ENCODE measurements at places on chromosomes 5 and 9. TPM values are rescaled to one million over a fixed set of nuclear protein-coding genes. Genes with fewer than 3 reads are reported as not detected.

DNA sequence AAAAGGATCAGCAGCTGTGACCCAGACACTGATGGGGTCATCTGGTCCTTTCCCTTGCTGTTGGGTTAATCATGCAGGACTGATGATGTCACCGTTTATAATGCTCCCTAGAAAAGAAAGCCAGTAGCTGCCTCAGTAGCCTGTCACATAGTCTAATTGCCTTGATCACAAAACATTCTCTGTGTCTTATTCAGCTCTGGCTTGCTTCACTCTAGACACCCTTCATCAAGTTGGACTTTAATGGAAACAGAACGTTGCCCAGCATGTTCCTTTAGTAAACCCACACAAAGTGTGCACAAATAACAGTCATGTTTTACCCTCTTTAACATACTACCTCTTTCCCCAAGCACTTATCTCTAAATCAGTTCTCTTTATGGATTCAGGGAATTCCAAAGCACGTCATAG is 170.8 kb downstream of the SGCD start:
- no peak for DNase-seq

GRCh38 chr9:127205952-127206351 is 58.6 kb upstream of the GARNL3 start:
- DNase-seq, result no peak

GRCh38 chr5:74586856-74587255 is 53.7 kb downstream of the ENC1 start:
- DNase-seq, result no peak

GRCh38 chr5:105508519-105508918 is 1945.9 kb upstream of the NUDT12 start:
- DNase-seq, result no peak

DNA sequence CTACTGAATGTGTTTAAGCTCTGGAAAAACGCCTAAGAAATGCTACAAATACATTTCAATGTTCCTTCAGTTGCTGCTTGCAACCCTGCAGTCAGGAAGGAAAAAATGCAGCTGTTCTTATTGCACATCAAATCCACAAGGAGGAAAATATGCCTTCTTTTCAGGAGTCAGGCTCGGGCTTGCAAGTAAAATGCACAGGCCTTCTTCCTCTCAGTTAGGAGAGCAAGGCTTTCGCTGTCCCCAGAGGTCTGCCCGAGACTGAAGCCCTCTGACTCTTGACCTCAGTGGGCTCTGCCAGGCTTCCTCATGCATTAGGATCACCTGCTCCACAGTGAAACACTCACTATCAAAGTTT is 899 bp upstream of the SHC3 start:
- DNase-seq, result no peak

GRCh38 chr9:133202688-133203453 is 6.2 kb downstream of the OBP2B start:
- no peak for DNase-seq

DNA sequence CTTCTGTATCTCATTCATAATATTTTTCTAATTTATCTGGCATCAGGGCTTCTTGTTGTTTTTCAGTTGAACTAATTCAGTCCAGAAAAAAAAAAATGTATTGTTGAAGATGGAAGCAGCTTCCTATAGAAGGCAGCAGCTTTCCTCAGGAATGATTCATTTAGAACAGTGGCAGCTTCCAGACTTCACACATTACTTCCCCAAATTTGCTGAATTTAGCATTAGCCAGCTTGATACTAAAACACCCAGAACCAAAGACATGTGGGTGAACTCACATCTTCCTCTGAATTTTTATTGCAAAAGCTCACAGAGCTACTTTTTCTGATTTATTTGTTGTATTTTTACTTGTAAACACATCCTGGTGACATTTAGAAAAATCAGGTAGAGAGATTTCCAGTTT is 53.8 kb downstream of the HCN1 start:
- no peak for DNase-seq

DNA sequence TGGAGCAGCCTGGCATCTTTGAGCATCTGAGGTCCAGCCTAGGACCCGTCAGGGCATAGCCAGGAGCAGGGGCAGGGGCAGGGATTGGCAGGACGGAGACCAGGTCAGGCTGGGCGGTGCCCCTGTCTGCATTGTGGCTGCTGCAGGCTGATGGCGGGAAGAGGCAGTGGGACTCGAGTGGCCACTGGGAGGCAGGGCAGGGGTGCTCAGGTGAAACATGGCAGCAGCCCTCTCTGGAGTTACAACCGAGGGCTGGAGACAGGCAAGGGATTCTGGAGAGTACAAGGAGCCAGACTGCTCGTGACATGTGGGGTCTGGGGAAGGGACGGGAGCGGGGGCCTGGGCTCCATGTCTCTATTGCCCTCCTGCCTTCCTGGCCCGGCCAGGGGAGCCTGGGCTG is 97.4 kb upstream of the RAPGEF1 start:
- peak; percentile 43 for DNase-seq

- DNase-seq, result no peak
These were observed 698 bp upstream of the SEC24A start for GRCh38 chr5:134647750-134648424.

GRCh38 chr5:64838376-64838775 is 69.6 kb downstream of the CWC27 start:
- no peak for DNase-seq

DNA sequence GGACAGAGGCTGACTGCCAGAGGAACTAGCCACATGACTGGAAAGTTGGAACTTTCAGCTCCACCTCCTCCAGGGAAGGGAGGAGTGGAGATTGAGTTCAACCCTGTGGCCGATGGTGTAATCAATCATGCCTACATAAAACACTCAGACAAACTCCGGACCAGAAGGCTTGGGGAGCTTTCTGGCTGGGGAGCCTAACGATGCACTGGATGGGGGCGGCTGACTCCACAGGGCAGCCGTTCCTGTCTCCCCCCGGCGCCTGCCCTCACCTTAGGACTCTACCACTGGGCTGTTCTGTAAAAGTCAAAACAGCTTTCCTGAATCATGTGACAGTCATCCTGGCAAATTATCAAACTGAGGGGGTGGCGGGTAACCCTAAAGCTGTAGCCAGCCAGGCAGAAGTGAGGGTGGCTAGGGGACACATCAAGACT is 58.0 kb downstream of the GOLM1 start:
- DNase-seq, result no peak

- no peak for DNase-seq
These were observed 65.5 kb upstream of the HSPB3 start for GRCh38 chr5:54390015-54390414.

- no peak for DNase-seq
These were observed 1.8 kb downstream of the RANBP17 start for GRCh38 chr5:170863646-170864045.

DNA sequence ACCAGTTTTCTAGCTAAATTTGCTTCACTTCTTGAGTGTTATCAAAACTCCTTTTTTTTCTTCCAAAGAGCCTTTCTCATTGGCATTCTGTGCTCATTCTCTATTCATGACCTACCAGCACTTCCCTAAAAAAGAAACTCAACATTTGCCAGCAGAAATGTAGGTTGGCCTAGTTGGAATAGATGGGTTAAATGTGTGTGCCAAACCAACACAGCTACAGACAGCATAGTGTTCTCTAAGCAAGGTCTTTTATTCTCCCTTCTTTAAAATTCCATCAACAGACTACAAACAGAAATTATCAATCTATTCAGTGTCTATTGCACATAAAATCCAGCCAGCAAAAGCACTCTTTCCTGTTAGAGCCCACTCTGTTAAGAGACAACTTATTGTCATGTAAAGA is 255.8 kb upstream of the PUM3 start:
- no peak for DNase-seq

GRCh38 chr5:176959051-176959450 is 47.5 kb downstream of the UIMC1 start:
- DNase-seq, result no peak

GRCh38 chr9:119961774-119962424 is 592.7 kb upstream of the BRINP1 start:
- peak; percentile 31 for DNase-seq

- no peak for DNase-seq
These were observed 335.3 kb upstream of the ADAMTSL1 start for GRCh38 chr9:18138656-18139055.

- no peak for DNase-seq
These were observed 154.1 kb downstream of the TAF11L14 start for GRCh38 chr5:17788351-17788750.

DNA sequence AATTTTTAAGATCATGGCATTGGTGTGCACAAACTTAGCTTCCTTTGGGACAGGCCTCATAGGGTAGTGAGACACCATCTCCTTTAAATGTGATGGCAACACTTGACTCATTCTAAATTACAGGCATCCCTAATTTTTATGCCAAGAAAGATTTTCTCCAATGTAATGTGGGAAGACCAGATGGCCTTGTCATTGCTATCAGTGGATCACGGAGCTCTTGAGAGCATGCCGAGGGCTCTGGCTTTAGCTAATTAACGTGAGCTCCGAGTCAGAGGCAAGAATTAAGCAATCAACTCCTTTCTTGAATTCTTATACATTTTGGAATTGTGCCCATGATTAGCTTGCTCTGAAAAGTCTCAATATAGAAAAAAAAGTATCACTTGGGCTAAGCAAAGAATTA is 215.8 kb downstream of the LRRC70 start:
- DNase-seq, result no peak

- no peak for DNase-seq
These were observed 142.0 kb downstream of the ZNF608 start for GRCh38 chr5:124604419-124604818.

DNA sequence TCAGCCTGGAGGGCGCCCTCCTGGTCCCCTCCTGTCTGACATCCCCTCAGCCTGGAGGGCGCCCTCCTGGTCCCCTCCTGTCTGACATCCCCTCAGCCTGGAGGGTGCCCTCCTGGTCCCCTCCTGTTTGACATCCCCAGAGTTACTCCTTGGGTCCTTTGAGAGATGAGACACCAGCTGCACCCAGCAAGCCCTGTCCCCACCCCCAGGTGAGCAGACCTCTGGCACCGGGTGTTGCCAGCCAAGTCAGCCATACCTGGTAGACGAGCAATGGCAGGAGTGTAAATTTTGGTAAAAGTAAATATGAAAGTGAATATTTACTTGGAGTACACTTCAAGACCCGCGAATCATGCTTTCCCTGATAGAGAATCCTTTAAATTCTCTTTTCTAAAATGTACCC is 25.4 kb downstream of the EXOC3 start:
- peak; percentile 7 for DNase-seq

GRCh38 chr5:96870094-96871026 is 5.9 kb upstream of the ERAP2 start:
- DNase-seq, result no peak

- DNase-seq, result no peak
These were observed 145.4 kb downstream of the KCTD16 start for GRCh38 chr5:144315994-144316634.

- no peak for DNase-seq
These were observed 28.4 kb downstream of the CEL start for GRCh38 chr9:133090187-133090586.

DNA sequence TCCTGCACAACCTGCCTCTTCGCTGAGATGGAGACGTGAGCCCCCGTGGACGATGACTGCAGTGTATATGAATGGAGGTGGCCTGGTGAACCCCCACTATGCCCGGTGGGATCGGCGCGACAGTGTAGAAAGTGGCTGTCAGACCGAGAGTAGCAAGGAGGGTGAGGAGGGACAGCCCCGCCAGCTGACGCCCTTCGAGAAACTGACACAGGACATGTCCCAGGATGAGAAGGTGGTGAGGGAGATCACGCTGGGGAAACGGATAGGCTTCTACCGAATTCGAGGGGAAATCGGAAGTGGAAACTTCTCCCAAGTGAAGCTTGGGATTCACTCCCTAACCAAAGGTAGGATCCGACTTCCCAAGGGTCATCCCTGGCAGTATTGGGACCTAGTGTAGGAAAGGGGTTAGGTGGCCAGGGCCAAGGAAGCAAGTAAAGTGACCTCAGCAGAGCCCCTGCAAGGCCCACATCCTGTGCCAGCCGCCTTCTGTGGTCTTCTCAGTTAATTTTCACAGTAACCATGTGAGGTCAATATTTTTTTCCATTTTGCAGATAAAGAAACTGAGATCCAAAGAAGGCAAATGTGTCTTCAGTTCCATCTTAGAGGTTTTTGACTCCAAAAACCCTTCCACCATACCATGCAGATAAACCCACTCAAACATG is 53.8 kb downstream of the NIM1K start:
- no peak for DNase-seq

DNA sequence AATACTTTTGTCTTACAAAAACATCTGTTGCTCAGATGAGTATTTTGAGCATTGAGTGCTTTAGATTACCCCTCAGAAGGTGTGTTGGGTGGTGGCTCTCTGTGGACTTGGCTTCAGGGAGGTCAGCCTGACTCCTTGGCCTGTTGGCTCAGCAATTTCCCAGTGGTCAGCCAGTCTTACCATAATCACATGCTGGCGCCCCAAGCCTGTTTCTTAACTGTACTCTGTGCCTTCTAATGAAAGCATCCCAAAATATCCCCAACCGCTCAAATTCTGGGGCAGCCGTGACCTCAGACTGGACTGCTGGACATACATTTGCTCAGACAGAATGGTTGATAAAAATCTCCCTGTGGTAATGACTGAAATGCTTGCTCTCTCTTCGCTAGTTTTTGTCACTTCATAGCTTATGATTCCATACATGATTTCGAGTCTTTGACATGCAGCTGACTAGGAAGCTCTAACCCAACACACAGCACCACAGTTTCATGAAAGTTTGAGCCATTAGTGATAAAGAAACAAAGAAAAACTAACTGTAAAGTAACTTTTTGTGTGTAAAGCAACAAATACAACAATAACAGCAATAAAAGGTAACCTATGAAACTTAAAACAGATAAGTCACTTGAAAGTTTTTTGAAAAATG is 562.2 kb upstream of the MEF2C start:
- DNase-seq, result no peak

DNA sequence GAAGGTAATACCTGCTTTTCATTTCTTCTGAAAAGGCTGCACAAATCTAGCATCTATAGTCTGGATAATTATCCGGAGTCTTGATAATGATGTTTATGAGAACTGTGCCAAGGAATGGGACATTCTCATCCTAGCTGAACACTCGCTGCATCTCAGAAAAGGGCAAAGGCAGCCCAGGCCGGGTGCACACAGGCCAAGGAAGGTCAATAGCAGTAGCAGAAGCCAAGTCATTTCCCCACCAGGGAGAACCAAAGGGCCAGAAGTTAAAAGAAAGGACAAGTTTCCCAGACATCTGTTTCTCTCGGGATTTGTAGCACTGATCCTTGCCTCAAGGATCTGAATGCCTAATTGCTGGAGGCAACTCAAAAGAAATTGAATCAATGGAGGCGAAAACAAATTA is 66.1 kb upstream of the ANKRD55 start:
- DNase-seq, result peak; percentile 25

THG1L gene
- total RNA-seq, result 5.9 TPM

LCN1 gene
- 2.0 TPM for total RNA-seq

CCL21 gene
- total RNA-seq, result 65.3 TPM

FBLL1 gene
- 0.21 TPM for total RNA-seq

SLC6A3 gene
- not detected for total RNA-seq

PCDH12 gene
- total RNA-seq, result 10.0 TPM

DEPDC1B gene
- total RNA-seq, result 0.47 TPM

ARL14EPL gene
- total RNA-seq, result not detected

ZNF366 gene
- total RNA-seq, result 9.1 TPM

N4BP3 gene
- 1.5 TPM for total RNA-seq

CD274 gene
- 12.4 TPM for total RNA-seq

TNFSF8 gene
- 1.2 TPM for total RNA-seq

SPINK6 gene
- not detected for total RNA-seq
